ENCODE measurements at places on chromosomes 11 and 22. TPM values are rescaled to one million over a fixed set of nuclear protein-coding genes. Genes with fewer than 3 reads are reported as not detected.

GRCh38 chr11:68524213-68524612 is 63.7 kb downstream of the PPP6R3 start:
- no peak for DNase-seq

Gene SMIM35
- polyA plus RNA-seq, result not detected

Gene ARHGAP20
- 10.5 TPM for polyA plus RNA-seq

DNA sequence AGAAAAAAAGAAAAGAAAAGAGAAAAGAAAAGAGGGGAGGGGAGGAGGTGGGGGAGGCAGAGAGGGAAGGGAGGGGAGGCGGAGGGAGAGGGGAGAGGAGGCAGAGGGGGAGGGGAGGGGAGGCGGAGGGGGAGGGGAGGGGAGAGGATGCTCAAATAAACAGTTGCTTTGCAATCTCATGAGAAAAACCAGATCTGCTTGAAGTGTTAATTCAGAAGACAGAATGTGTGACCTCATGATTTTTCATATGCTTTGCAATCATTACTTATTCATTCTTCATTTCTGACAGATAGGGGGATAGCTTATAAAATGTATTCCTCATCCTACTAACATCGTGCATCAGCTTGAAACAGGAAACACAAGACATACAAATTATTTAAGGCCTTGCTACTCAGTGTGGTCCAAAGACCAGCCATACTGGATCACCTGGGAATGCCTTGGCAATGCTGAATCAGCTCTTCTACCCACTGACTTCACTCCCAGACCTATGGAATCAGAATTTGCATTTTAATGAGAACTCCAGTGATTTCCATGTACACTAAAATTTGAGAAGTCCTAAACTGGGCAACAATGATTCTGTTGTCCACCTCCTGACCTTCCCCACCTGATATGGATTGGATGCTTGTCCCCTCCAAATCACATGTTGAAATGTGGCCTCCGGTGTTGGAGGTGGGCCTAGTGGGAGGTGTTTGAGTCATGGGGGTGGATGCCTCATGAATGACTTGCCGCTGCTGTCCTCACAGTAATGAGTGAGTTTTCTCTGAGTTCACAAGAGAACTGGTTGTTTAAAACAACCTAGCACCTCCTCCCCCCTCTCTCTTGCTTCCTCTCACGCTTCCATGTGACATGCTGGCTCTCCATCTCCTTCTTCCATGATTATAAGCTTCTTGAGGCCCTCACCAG is 69.2 kb downstream of the CCDC34 start:
- DNase-seq, result no peak

DNA sequence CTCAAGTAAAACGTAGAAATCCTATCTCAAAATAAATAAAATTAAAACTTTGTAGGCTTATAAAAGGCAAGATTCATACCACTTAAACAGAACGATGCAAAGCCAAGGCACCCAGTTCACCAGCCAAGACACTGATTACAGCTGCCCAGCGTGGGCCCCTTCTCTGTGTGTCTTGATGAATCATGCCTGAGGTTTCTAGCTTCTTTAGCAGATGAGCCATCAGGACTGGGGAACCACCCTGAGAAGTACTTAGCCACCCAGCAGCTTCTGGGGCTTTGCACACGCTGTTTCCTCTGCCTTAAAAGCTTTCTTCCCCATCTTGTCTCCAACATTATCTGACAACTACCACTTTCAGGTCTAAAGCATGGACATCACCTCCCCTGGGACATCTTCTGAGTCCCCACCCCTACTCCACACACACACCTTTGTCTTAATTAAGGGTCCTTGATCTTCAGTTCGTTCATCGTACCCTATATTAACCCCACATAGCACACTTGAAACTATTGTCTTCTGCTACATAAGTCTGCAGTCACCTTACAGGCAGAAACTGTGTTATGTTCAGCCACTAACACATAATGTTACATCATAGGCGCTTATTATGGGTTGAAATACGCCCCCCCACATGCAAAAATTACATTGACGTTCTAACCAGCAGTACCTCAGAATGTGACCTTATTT is 8.7 kb upstream of the LAYN start:
- no peak for DNase-seq

DNA sequence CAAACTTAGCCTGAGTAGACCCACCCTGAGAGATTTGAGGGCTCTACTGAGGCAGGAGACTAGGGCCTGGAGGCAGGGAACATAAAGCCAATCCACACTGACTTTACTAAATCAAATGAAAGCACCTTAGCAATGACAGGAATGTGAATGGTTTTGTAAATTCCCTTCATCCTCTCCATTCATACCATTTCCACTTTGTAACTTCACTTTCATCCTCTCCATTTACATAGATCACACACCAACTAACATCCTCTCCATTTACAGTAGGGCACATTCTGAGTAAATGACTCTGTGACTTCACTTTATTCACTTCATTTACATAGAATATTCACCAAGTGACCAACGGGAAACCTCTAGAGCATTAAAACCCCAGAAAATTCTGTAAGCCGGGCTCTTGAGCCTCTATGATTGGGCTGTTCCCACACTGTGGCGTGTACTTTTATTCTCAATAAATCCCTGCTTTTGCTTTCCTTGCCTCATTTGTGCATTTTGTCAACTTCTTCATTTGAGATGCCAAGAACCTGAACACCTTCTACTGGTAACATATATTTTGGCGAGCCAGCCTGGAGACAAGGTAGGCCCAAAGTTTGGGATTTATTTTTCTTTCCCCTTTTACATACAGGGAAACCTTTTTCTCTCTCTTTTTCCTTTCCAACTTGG is 82.9 kb downstream of the PIWIL4 start:
- no peak for DNase-seq

Gene DNAJB7
- polyA plus RNA-seq, result 0.24 TPM

Gene OR4C5
- not detected for polyA plus RNA-seq

DNA sequence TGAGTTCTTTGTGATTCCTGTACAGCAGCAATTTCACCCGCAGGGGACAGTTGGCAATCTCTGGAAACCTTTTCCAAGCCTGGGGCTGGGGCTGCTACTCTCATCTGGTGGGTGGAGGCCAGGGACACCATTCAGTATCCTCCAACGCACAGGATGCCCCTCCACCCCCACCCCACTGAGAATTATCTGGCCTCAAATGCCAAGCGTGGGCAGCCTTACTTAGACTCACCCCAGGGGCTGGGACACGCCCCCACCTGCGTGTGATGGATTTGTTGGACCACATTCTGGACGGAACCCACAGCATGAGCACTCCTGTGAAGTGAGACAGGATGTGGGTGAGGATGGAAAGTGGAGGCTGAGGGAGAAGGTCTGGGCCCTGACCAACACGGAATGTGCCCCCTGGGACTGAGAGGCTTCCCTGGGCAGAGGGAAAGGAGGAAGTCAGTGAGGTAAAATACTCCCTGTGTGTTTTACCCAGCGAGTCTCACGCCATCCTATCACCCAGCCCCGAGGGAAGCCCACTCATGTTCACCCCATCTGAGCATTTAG is 13.7 kb downstream of the RASD2 start:
- DNase-seq, result no peak

- no peak for DNase-seq
These were observed 572.6 kb upstream of the LUZP2 start for GRCh38 chr11:23924226-23924625.

DNA sequence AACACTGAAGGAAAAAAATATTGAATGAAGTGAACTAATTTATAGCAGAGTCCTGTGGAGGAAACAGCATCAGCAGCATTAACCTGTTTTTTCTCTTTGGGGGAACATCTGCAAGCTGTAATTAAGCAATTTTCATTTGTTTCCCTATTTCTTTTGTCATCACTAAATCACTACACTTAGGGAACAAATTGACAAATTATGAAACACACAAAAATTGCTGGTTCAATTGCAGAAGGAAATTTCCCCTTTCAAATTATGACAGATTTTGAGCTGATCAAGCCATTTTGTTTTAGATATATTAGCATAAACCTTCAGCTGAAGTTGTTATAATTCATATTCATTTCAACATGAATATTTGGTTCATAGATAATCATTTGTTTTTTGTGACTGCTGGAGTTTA is 22.2 kb upstream of the RAG2 start:
- no peak for DNase-seq

Gene ACCS
- 9.8 TPM for polyA plus RNA-seq

Gene SPINDOC
- 21.4 TPM for polyA plus RNA-seq

GRCh38 chr11:75773595-75774353 is 5.2 kb downstream of the DGAT2 start:
- DNase-seq, result no peak

Gene BIRC3
- 1.5 TPM for polyA plus RNA-seq
